SJCRH30 (cell line): ENCODE measurements at places on chromosomes 2 and 18.
A peak's percentile ranks its signal among the peaks of the same experiment; 100 is the strongest.

- peak; percentile 9 for DNase-seq
Measured at GRCh38 chr2:169221745-169222369, 140.5 kb downstream of the LRP2 start.

- DNase-seq = no peak
Measured at GRCh38 chr18:75757951-75758350, 330.4 kb upstream of the SMIM21 start.

GRCh38 chr2:33321236-33321771, 155.1 kb upstream of the RASGRP3 start:
- no peak for DNase-seq

DNA sequence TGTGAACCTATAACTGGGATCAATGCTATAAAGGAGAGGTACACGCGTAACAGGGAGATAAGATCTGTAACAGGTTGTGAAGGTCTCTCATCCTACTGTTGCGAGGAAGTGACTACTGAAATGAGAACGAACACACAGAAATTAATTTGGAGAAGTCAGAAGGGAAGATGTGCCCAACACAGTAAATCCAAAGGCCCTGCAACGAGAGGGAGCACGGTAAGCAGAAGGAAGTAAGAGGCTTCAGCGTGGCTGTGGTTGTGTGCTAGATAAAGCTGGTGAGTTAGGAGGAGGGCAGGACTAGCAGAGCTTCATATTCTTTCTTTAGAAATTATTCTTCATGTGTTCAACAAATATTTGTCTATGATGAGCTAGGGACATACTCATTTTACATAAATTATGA, 2.5 kb upstream of the ATG16L1 start:
- no peak for DNase-seq

DNA sequence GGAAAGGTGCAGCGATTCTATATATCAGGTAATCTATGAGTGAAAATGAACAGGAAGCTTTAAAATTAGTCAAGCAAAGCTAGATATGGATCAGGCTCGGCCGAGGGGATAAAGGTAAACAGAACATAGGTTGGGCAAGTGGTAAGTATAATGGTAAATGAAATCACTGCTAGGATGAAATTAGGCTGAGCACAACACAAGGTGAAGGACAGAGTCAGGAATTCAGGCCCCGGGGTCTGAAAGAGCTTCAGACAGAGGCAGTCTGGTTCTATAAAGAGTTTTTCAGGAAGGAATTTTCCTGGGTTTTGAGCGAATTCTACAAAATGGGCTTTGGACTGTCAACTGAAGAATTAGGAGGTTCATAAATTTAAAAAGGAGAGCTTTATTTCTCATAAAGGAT, 513.2 kb upstream of the CDH2 start:
- no peak for DNase-seq

DNA sequence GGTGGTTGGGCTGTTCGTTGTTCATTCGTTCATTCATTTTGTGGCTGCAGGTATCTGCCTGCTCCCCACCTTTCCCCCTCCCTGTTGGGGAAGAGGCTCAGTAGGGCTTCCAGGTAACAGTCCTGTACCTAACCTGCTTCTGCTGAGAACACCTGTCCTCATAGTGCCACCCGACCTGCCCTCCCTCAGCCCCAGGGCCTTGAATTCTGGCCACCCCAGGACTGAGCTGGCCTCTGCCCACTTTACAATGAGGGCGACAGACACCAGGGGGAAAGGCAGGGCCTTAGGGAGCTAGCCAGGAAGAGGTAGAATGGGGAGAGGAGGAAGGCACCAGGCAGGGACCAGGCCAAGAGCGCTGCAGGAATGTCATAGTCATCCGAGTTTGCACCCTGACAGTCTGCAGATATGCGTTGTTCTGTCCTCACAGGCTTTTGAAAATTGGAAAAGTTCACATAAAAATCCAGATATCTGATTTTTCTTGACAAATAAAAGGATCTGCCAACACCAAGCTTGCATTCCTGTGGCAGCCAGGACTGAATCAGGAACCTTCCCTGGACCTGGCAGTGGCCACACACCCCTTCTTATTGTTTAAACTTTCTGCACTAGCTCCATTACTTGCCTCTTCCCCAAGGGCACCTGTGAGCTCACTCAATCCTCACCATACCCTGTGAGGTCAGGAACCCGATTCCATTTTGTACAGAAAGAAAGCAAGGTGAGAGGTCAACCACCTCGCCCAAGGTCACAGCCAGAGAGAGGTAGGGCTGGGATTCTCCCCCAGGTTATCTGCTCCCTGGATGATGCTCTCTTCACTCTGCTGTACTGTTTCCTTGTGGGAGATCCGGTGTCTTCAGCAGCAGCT, 35.3 kb upstream of the MRPL33 start:
- DNase-seq = no peak

DNA sequence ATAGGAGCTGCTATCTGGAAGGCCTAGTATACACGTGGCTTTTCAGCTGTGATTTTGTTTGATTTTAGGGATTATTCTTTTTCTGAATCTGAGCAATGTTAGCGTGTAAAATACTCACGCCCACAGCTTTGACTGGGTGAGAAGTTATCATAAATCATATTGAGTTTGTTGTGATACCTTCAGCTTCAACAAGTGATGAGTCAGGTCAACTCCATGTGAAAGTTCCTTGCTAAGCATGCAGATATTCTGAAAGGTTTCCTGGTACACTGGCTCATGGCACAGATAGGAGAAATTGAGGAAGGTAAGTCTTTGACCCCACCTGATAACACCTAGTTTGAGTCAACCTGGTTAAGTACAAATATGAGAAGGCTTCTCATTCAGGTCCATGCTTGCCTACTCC, at the start of gene GKN1:
TSS of gene GKN1 (plus strand) at position 386 of the 400 bp plus-strand sequence. CDS start 42 bp downstream, outside the sequence.
- no peak for DNase-seq

GRCh38 chr2:124480958-124481357, 455.9 kb downstream of the CNTNAP5 start:
- DNase-seq = no peak

GRCh38 chr2:1147873-1148612, 197.4 kb downstream of the SNTG2 start:
- DNase-seq = no peak

DNA sequence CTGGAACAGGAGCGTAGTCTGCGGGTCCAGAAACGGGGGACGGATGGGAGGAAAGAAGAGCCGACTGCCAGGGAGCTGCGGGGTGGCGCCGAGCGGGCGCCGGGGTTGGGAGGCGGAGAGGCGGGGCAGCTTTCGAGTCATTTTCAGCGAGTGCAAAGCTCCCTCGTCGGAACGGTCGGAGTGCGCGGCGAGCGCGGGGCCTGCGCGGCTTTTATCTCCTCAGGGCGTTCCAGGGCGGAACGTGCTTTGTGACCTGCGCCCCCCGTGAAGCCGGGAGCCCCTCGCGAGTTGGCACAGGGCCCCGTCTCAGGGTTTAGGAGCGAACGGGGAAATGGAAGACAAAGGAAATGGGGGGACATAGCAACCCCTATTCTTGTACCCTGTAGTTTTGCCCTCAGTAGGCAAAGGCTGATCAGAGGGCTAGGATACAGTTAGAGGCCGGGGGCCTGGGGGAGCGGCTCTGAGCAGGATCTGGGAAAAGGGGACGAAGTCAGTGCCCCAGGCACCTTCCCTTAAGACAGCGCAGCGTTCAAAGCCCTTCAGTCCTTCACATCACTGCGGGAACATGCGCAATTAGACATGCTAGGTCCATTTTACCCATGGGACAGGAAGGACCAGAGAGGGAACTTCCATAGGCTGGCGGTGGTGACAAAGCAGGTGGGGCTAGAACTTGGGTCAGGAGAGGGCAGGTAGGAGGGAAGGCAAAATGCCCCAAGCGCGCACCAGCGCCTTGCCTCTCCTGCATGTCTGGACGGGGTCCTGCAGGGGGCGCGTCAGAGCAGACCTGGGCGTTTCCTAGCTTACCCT, 60.1 kb upstream of the IL1RL1 start:
- no peak for DNase-seq

- no peak for DNase-seq
Measured at GRCh38 chr2:172953970-172954852, 121.4 kb upstream of the MAP3K20 start.
